Ovary (tissue), 10 donors: ENCODE measurements at places on chromosomes 1 and 21.

- no peak for DNase-seq
These were observed 60.7 kb upstream of the ATP5PO start for GRCh38 chr21:33976082-33977016.

- DNase-seq: no peak
These were observed 20.1 kb upstream of the EFNA1 start for GRCh38 chr1:155107309-155108264.

- DNase-seq: no peak
These were observed 12.0 kb downstream of the CAPN2 start for GRCh38 chr1:223724376-223724775.

DNA sequence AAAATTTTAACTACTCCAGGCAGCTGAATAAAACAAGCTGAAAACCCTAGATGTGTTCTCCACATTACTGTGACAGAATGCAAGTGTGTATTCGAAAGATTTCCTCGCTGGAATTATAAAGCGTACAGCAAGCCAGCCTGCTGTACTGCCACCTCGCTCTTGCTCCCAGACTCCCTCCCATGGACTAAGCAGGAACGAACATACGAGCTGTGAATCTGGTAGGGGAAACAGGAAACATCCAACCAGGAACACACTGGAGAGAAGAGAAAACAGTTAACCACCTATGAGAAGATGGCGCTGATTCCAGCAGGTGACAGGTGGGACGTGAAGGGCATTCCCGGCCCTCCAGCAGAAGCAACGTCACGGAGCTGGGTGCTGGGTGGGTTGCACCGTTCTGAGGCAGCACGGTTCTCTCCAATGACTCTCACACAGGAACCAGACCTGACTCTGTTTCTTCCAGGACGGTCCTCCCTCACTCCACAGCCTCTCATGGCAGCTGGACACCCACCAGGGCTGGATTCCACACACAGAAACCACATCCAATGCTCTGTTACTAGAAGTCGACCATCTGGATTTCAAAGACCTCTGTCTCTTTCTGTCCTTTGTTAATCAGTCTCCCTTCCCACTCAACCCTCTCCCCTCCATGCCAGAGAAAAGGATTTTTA is 219.2 kb downstream of the RERE start:
- peak; percentile 40 for DNase-seq

DNA sequence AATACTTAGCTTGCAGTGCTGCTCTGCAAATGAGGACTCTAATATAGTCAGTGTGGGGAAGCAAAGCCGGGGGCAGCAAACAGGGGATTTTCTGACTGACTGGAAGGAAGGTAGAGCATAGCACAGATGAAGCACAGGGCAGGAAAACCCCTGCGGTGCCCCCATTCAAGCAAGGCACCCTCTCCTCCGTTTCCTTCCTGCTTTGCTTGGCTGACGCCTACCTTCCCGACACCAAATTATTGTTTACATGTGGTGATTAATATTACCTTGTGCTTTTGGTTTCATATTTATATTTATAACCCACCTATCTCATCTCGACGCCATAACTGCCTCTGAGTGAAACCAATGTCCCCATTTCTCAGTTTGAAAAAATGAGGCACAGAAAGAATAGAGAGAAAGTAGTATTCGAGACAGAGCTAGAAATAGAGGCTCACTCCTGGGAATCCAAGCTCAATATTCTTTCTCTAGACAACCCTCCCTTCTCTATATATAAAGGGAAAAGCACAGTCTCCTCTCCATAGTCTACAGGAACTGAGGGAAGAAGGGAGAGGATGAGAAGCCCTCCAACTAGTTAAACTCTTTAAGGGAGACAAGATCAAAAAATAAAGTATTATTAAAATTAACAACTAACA is 41.3 kb downstream of the PIK3C2B start:
- no peak for DNase-seq
